ENCODE measurements at places on chromosomes 7 and 10.
A peak's percentile ranks its signal among the peaks of the same experiment; 100 is the strongest.

DNA sequence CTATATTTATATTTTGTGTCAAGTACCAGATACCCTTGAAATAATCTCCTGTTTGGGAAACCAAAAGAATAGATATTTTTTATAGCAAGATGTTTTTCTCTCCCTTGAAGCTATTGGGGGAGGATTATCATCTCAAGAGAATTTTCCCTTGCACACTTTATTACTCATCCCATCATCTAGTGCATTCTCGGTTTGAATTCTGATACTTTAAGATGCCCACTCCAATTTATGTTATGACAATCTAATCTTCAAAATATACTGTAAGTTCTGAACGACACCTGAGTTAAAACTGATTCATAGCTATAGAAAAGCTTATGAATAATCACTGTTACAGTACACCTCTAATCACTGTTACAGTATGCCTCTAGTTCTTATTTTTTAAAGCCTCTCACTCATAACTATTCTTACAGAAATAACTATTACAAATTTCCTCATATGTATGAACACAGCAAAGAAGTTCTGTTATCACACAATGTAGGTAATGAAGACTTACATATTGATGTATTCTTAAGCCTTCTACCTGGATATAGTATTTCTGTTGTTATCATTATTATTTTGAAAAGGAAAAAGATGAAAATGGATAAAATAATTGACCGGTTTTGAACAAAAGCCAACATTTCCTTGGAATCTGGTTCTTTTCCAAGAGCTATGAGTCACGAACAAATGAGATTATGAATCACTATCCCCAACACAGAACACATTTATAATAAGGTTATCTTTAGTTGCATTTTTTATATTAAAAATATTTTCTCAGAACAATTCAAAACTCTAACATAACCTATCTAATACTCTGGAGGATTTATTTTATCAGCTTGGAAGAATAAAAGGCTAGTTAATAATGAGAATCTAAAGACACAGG lies 72.3 kb upstream of the FAM13C start:
- peak; percentile 70 for DNase-seq

DNA sequence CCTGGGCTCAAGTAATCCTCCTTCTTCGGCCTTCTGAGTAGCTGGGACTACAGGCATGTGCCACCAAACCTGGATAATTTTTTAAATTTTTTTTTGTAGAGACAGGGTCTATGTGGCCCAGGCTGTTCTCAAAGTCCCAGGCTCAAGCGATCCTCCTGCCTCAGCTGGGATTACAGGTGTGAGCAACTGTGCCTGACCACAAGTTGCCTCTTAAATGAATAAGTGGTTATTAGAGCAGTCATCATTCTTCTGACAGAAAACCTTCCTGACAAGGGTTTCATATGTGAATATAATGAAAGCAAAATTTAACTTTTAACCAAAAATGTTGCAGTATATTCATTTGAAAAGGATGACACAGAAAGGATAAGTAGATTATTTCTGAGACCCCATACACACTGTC lies 532.5 kb downstream of the GRM8 start:
- DNase-seq, result no peak

DNA sequence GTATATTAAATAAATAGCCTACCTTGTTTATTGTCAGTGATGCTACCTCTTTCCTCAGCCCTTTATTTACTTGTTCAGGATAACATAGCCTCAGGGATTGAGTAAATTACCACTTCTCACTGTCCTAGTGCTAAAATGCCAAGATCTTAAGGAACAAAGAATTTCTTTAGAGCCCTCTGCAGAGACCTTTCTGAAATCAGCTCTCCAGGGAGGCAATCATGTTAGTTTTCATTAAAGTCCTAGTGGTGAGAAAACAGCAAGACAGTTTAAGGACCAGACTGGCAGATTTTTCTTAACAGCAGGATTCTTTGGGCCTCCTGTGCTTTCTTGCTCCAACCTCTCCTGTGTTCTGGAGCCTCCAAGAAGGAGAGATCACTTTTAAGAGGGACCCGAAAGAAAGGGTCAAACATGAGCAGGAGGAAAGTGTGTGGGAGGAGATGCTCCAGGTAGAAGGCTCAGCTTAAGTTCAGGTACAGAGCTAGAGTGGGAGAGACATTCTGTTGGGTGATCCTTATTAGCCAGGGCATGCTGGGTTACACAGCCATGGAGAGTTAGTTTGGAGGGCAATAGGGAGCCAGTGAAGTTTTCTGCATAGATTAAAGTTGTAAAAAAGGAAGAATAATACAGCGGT lies 1.2 kb upstream of the PLCE1 start:
- no peak for DNase-seq

DNA sequence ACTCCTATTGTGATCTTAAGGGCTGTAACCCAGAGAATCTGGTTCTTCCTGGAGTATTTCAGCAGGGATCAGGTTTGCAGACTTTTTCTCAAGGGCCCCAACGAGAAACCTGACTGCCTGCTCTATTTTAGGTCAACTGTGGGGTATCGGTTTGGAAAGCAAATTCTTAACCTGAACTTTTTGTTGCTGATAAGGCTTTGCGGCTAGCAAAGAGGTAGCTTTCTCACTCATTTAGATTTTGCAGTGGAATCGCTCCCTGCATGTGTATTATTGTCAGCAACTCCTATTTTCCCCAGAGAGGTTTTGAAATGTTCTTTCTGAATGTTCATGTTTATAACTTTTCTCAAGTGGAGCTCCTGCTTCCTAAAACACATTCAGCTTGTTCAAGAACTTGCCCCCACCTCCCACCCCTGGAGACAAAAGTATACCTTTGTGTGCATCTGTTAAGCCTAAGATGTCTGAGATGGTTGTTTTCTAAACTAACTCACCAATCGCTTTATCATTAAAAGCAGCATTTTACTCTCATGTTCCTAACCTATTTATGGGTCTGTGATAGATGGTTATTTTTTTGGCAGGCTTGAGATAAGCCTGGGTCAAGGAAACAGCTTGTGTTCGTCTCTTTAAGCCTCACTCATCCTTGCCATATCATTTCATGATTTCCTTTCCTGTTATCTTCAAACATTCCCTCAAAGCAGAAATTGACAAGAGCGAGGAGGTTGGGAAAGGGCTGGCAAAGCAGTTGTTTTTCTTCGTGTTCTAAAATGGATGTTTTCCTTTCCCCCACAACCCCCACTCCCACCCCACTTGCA lies 129.8 kb downstream of the BAMBI start:
- no peak for DNase-seq

GRCh38 chr10:109726473-109726872 lies 196.8 kb downstream of the XPNPEP1 start:
- DNase-seq, result no peak

DNA sequence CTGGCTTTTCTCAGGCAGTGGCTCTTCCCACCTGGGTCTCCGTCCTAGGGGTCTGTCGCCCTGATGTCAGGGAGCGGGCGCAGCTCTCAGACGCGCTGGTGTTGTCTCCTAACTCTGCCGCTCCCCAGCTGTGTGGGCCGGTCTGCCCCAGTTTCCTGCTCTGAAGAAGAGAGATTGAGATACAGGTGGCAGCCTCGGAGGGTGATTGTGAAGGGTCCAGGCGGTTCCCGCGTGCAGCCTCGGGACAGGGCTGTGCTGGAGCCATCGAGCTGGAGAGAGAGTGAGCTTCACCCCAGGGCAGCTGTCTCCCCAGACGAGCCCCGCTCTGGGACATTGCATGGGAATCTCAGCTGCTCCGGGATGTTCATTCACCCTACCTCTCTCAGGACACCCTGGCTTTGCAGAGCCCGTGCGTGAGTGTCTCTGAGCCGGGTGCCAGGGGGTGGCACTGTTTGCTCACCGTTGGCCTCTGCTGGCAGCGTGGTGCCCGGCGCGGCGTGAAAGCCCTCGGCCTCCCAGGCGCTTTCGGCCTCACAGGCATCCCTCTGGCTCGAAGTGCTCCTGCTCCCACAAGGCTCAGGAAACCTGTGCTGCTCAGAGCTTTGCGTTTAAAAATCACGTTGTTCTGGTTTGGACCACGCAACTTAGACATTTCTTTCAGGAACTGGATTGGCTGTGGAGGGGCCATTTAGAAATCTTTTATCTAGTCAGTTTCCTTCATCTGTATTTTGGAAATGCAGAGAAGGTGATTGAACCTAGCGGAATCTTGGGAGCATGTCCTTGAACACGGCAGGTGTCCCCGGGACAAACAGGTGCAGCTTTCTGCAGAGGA lies 33.8 kb upstream of the ZFAND2A start:
- no peak for DNase-seq

GRCh38 chr10:108064746-108065260 lies 900.3 kb upstream of the SORCS1 start:
- DNase-seq, result no peak

- DNase-seq, result no peak
Measured at GRCh38 chr10:110710621-110711020, 66.5 kb downstream of the RBM20 start.

GRCh38 chr7:85023066-85023712 lies 163.7 kb downstream of the SEMA3D start:
- DNase-seq, result no peak

DNA sequence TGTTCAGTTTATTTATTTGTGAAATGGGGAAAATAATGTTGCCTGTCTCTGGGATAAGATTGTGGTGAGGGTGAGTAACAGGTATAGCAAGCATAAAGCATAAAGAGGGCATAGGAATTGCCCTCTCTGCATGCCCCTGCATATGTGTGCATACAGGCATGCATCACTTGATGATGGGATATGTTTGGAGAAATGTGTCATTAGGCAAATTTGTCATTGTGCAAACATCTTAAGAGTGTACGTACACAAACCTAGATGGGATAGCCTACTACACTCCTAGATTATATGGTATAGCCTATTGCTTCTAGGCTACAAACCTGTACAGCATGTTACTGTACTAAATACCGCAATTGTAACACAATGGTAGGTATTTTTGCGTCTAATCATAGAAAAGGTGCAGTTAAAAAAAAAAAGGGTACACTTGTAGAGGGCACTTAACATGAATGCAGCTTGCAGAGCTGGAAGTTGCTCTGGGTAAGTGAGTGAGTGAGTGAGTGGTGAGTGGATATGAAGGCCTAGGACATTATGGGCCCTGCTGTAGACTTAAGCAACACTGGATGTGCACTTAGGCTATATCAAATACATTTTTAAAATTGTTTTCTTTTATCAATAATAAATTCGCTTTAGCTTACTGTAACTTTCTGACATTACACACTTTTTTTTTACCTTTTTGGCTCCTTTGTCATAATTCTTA lies 386.5 kb upstream of the ANKRD30A start:
- DNase-seq, result no peak
